ENCODE measurements at places on chromosomes 11 and 22.

GRCh38 chr22:46646531-46647215 is 26.5 kb downstream of the GRAMD4 start:
- DNase-seq = no peak

DNA sequence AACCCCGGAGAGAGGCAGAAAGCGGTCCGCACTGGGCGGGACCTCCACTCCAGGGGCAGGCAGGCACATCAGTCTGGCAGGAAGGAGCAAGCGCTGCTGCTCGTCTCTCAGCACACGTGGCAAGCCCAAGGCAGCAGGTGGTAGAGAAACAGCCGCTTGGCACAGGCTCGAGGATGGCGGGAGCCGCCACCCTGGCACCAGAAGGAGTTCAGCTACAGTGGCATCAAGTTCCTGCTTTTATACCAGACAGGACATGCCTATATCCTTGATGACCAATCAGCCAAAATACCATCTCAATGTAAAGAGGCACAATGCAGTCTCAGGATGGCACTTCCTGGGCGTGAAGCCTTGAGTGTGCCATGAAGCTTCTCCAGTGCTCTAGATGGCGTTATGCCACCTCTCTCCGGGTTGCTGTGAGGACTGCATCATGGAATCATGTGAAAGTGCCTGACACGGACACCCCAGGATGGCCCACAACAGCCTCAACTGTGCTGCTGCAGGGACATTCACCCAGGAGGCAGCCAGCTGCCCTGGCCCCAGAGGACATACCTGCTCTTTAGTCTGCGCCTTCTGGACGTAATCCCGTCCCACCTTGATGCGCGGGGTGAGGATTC is 64.8 kb downstream of the APOL1 start:
- no peak for DNase-seq

GRCh38 chr11:113603277-113604059 is 102.6 kb downstream of the TMPRSS5 start:
- no peak for DNase-seq

DNA sequence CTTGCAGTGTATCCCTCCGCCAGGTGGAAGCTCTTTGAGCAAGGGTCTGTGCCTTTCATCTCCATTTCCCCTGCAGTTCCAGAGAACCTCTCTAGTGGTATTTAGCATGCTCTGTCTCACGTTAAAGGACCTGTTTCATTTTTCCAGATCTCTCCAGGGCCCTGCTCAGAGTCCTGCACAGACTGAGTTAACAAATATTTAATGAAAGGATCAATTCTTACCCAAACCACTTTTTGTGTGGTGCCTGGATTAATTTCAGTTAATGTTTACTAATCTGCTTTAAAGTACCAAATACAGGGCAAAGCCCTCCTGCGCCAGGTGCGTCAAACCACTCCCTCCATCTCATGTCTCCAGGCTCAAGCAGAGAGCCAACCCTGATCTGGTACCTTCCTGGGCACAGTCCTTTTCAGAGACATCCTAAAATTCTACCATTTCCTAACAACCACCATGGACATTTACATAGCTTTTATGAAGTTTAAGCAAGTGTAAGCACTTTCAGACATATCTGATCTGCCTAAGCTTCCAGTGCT is 18.7 kb upstream of the ACER3 start:
- no peak for DNase-seq

DNA sequence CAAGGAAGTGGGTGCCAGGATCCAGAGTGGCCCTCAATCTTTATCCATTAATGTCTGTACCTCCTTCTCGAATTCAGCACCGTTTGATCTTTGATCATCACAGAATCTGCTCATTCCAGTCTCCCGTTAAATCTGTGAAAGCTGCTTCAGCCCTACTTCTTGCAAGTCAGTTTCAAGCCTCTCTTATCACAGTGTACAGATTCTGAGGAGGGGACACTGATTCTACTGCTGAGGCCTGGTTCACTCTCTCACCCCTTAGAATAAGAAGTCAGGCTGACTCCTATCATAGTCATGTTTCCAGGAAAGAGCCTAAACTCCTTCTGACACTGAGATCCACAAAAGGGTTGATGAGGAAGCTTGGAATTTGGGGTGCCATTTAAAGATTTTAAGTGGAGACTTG is 39.0 kb downstream of the MAML2 start:
- DNase-seq = no peak

GRCh38 chr22:49941507-49942316 is 18.9 kb upstream of the PIM3 start:
- DNase-seq = no peak

- no peak for DNase-seq
Observed at GRCh38 chr11:113546757-113547507, 71.7 kb upstream of the DRD2 start.

DNA sequence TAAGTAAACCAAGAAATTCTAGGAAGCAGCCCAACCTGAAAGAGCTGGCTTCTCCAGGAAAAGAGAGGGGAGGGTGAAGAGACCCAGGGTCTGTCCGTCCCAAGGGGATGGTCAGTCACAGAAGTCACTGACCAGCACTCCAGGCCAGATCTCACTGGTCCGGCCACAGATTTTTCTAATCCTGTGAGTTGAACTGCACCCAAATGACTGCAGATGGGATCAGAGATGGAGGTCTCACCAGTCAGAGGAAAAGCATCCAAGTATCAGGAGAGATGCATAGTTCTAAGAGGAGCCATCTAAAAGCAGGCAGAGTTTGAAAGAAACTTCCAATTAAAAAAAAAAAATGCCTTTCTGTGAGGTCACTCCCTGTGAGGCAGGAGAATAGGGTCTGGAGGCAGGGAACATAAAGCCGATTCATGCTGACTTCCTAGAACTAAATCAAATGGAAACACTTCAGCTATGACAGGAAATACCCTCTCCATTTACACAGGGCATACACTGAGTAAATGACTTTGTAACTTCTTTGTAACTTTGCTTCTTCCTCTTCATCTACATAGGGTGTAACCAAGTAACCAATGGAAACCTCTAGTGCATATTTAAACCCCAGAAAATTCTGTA is 144.5 kb downstream of the CCDC34 start:
- DNase-seq = no peak

GRCh38 chr11:1930462-1930830 is 10.9 kb downstream of the TNNT3 start:
- DNase-seq = no peak

GRCh38 chr22:26450453-26451185 is 21.6 kb downstream of the ASPHD2 start:
- no peak for DNase-seq

DNA sequence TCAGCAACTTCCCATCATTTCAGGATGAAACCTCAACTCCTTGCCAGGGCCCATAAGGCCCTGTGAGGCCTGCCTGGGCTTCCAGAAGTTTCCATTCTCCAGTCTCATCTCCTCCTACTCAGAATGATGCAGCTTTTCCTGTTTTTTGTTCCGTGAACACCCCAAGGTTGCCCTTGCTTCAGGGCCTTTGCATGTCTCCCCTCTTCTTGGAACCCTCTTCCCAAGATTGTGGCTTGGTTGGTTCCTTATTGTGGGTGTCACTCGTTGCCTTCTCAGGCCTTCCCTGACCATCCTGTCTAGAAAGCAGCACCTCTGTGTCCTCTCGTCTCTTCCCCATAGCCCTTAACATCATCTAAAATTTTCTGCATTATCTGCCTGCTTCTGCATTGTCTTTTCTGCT is 23.2 kb upstream of the YWHAH start:
- DNase-seq = no peak

DNA sequence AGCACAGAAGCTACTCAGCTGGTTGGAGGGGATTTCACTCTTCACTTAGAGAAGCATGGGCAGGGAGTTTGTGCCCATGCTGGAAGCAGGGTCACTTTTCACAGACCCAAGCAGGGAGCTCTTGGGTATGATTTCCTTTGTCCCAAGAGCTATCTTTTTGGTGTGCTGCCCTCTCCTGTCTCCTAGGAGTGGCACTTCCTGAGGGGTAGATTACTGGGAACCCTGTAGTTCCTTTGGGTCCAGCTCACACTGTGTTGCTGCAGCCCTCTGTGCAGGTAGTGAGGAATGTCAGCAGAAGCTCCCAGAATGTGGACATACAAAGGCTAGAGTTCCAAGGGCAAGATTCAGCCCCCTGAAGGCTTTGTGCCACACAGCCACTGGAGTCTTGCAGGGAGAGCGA is 537.1 kb upstream of the ANO3 start:
- no peak for DNase-seq

DNA sequence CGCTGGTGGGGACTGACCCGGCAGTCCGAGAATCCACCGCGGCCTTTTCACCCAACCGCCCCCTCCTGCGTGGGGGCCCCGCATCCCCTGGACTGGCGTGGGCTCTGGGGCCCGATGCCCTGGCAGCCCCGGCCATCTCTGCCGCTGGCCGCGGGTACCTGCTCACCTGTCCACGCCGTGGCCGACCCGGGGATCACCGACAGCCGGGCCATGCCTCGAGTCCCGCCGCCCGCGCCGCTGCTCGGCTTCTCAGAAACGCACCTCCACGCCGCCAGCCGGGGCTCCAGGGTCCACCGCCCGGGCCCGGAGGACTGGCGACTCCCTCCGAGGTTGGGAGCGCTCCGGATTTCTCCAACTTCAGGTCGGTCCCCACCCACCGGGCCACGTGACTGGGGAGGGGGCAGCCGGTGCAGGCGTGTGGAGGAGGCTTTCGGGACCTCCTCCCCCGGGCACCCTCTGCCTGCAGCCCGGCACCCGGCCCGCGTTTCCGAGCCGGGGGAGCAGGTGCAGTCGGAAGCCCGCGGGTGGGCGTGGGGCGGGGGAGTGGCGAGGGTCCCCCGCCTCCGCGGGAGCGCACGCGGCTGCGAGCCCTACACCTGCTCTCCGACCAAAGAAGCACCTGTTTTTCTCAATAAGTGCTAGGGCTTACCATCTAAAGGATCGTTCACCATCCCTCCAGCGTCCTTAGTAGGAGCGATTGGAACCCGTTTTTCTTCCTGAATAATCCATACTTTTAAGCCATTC is 554 bp upstream of the NRIP3 start:
- DNase-seq = peak; percentile 16

DNA sequence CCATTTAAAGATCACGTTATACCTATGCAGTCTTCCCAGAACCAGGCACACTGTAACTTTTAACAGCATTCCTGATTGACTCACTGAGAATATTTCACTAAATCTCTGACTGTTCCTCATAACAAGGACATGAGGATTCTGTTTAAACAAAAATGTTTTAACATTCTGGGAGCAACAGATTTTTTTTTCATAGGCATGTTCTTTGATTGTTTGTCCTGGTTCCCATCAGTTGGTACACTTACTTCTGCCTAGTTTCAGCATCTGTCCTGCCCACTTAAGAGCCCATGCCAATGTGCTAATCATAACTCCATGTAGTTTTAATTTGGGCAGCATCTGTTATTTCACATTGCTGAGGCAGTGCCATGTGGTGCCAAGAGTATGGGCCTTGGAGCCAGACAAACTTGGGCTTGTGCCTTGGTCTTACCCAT is 138.5 kb upstream of the CTSC start:
- no peak for DNase-seq

DNA sequence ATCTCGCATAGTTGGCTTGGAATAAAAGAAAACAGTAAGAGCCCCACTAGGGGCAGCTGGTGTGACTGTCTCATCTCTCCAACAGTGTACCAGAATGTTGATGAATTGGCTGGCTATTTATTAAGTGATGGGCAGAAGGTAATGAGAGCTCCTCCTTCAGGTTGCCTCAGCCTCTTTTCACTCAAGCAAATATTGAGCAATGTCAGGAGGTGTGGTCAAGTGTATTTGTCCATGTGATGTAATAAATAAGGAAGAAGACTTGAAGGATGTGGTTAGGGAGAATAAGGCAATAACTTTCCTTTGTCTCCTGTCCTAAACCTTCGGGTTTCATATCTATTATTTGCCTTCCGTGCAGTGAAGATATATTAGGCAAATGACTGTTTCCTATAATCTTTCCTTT is at the start of gene TCN1:
Gene TCN1 (minus strand): TSS at position 91 of the 400 bp plus-strand sequence. CDS start 17 bp downstream, at position 74.
- DNase-seq = no peak

DNA sequence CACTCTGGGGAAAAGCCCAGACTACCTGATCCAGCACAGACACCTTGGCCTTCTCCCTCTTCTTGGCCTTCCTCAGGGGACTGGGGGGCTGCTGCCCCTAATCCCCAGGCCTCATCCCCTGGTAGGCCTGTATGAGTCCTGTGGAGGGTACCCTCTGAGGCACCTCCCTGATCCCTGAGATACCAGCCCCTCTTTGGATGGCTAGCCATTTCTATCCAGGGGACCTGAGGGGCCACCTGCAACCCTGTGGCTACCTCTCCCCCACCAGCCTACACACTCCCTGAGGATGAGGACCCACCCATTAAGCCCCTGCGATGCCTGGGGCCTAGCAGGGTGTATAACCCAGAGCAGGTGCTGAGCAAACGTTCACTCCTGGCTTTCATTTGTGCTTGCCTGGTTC is 54.6 kb downstream of the HIRA start:
- no peak for DNase-seq

DNA sequence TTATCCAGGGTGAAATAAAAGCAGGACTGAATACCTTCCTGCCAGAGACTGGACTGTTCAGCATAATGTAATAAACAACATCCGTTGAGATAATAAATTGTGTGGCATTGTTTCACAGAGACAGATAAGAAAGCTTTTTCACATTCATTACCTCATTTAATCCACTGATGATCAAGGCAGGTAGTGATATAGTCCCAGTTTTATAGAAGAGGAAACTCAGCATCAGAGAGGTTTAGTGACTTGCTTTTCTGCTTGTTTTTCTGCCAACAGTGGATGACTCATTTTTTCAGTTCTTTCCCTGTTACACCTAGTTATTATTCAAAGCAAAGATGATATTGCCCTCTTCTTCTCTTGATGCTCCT is 4.0 kb downstream of the MYO18B start:
- no peak for DNase-seq

All from effector CD8-positive, alpha-beta T cell (primary cell).